ENCODE measurements at places on chromosomes 3 and 15.

- DNase-seq, result peak; percentile 82
These were observed 692 bp downstream of the STT3B start for GRCh38 chr3:31533169-31534064.

GRCh38 chr3:137946356-137946973, 63.5 kb upstream of the CLDN18 start:
- DNase-seq, result peak; percentile 20

DNA sequence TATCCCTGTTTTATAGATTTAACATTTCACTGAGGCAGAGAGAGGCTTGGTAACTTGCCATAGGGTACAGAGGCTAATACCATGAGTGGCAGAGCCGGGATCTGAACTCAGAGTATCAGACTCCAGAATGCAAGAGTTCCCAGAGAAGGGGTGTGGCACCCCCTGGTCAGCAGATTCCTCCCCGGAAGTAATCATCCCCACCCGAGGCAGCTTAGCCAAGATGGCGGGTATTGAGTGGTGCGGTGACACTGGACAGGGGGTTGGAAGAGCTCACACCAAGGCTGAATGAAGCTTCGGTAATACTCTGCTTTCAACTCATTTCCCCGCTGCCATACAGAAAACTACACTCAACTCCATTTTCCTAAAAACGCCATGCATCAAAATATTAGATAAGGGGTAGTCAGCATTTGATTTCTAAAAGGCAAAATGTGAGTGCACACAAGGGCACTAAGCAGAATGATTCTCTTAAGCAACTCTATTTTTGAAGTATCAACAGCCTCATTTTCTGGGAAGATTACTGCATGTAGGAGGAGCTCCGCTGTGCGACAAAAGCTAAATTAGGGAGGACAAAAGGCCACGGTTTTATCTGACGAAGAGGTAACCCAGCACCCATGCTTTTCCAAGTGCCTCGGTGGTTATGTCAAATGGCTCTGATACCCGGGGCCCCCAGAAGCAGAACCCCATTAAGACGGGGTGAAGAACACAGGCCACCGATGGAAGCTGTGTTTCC, 166.7 kb downstream of the NUP210 start:
- DNase-seq, result no peak

DNA sequence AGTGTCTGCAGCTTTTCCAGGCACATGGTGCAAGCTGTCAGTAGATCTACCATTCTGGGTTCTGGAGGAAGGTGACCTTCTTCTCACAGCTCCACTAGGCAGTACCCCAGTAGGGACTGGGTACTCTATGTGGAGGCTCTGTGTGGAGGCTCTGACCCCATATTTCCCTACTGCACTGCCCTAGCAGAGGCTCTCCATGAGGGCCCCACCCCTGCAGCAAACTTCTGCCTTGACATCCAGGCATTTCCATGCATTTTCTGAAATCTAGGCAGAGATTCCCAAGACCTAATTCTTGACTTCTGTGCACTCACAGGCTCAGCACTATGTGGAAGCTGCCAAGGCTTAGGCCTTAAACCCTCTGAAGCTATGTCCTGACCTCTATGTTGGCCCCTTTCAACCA, 1060.0 kb downstream of the NAALADL2 start:
- DNase-seq, result no peak

DNA sequence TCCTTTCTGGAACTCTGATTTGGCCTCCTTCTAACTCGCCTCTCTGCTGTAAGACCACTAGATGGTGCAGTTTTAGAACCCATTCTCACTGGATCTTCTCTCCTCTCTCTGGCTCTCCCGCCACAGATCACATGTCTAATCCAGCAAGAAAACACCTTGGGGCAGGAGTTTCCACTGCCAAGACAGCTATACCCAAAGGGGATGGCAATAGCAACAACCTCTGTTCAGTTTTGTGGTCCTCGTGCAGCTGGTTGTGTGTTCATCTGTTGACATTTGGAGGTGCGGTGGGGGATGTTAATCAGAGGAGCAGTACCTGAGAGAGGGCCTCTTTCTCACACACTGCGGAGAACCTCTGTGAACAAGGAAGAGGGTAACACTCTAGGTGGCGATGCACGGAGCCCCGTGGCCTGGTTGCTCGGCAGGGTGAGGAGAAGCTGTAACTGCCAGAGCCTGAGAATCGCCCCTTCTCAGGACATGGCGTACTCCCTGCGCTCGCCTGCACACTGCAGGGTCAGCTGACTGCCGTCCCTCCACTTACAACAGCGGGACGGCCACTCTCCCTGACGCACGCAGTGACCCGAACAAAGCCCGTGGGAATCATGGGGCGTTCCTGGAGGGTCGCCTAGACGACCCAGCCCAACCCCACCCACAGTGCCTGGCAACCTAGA, at the start of gene TEX55:
TEX55 (plus strand) TSS at position 666 of the 668 bp plus-strand sequence. CDS start 25 bp downstream, outside the sequence.
- DNase-seq, result no peak

DNA sequence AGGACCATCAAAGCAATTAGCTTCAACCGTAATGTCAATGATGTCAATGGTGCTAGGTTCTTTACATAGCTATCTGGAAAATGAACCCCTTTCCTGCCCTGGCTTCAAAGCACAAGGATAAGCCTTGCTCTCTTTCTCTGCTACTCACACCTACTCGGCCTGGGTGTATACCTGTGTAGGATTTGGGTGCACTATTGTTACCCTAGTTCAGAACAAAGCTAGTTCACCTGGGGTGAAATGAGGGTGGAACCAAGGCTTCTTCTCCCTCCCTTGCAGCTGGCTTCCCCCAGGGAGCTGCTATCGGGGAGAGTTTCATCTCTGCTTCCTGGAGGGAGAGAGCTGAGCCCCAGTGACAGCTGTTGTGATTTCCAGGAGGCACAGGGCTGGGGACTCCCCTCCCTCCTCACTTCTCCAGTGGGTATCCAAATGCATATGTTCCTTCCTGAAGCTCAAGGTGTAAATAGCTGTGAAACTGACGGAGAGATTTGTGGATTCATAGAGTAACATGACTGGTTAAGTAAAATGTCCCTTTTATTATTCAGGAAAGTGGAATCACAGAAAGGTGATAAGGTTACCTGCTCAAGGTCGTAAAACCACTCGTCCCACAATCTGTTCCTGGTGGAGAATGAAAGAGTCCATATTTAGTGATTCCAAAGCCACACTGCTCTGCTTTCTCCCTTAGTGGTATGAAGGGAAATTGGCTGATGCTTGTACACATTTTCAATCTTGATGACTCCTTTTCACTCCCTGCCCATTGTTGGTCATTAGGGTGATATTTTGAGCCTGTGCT, 11.8 kb upstream of the C3orf70 start:
- no peak for DNase-seq
